Lower leg skin (tissue), 4 donors: ENCODE measurements at places on chromosomes 12 and 14.

DNA sequence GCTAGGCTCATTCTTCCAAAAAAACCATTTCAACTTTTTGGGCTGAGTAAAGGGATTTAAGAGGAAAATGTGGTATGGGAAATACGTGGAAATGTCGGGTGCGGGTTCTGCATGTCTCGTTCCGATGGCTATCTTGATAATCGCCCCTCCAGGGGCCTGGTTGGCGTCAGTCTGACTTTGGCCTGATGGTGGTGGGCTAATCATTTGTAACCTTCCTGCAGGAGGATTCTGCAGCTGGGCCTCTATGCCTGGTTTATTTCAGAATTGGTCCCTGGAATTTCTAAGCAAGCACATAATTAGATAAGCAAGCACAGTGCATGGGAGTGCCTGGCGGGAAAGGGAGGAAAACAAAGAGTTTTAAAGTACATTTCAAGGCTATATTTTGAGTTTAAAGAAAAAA, 14.8 kb upstream of the SLC4A8 start:
- no peak for DNase-seq

DNA sequence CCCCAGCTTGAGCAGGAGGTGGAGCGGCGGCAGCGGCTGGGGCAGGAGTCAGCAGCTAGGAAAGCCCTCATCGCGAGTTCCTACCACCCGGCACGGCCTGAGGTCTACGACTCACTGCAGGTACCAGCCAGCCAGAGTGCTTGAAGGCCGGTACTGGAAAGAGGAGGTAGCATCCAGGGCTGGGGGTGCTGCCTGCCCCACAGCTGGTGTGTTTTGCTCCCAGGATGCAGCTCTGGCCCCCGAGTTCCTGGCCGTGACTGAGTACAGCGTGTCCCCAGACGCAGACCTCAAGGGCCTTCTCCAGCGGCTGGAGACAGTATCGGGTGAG, 1.6 kb downstream of the OGFOD2 start:
- DNase-seq = no peak

GRCh38 chr12:569803-570434, 93.3 kb downstream of the NINJ2 start:
- peak; percentile 97 for DNase-seq

DNA sequence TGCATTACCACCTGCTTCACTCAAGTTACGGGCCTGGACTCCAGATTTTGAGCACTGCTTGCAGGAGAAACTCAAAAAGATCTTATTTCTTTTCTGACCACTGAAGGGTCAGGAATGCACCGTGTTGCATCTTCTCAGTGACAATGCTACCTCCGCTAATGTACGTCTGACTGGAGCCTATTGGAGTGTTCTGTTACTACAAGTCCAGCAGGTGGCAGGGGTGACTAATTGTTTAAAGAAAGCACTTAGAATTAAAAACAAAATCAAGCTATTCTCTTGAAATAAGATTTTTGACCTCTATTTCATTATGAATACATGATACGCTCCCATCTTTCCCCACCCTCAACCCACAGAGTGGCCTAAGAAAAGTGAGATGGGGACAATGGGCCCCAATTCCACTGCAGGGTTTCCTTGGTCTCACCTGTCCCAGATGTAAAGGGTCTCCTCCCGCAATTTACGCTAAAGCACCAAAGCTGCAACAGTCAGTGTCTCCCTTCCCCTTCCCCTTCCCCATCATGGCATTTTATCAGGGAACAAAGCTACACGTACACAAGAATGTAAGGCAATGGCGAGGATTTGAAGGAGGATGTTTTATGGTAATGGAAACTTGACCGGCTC, 2.2 kb downstream of the TBPL2 start:
- no peak for DNase-seq

DNA sequence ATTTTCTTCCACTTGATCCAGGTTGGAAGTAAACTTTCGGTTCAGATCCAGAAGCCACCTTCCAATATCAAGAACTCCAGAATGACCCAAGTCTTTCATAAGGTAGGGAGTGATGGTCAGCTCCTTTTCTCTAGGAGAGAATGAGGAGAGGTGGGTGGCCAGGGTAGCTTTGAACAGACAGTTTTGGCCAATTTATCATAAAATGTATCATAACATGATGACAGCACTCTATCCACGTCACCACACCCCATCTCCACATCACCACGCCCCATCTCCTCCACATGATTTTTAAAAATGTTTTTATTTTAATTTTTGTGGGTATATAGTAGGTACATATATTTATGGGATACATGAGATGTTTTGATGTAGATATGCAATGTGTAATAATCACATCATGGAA, 26.9 kb downstream of the DYRK4 start:
- DNase-seq = no peak

DNA sequence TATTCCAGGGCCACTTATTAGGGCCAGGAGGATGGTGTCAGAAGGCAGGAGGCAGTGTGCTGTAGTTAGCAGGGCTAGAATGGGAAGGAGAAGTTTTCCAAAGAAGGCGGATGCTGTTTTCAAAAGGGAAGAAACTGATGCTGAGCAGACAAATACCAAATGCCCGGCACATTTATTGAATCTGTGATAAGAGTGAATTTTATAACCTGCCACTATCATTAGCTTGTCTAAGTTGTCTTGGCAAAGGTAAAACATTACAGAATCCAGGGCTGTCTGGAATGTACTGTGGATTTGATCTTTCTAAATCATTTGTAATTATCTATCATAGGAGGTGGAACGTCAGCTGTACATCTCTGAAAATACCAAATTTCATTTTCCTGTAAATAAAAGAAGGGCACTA, 40.8 kb downstream of the NDUFA12 start:
- no peak for DNase-seq

DNA sequence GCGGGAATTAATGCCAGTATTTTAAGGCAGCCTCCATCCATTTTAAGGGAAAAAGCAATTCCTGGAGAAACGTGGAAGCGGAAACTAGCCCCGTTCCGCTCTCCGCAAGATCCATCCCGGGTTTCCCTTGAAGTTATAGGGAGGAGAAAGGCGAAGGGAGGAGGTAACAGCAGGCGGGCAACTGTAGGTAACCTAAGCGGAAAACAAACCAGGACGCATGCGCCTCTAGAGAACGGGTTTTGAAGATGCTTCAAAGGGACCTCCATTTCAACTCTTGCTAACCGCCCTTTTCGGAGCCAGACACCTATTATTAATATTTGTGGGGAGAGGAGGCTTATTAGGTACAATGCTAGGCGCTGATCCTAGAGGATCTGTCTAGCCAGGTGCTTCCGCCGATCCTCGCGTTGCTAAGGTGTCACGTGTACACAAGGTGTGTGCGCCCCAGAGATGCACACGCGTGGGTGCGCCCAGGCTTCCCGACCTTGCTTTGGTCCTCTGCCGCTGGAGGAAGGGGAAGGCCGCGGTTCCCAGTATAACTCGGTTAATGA, 6.2 kb downstream of the TBX5 start:
- no peak for DNase-seq

DNA sequence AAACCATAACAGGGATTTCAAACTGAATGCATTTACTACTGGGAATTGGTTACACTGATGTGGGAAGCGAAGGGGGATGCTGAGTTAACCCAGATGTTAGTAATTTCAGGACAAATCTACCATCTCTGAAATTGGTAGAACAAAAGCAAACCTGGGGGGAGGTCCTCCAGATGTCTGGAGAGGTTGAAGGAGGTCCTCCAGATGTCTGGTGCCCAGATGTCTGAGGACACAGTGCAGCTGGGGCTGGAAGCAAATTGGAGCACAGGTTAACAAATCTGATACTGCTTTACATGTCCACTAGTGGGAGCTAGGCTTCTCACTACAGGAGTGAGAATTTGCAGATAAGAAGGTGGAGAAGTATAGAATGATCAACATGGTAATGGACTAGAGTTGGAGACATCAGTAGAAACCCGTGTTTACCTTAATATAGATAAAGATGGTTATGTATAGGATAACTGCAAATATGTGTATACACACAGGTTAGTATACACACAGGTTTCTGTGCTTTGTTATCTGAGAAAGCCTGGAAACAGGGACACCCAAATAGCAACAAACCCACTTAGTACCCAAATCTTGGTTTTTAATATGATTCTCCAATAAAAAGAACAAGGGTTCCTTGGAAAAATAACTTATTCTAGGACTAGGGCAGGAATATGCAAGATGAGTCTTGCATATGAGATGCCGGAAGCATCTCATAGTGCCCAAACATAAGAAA, 162.5 kb downstream of the C12orf50 start:
- no peak for DNase-seq

DNA sequence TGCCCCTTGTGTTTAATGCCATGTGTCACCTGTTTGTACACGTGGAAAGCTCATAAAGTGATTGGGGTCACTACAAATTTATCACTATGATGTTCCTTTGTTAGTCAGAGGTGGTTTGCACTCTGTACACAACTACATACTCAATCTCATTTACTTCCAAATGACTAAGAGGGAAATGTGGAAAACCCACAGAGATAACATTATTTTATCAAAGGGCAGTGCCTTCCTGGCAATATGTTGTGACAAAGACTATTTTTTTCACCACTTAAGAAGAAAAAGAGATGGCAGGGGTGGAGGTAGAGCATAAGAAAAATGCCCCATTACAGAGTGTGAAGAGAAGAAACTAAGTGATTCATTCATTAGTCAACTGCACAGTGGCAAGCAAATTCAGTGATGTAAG, 1064.1 kb upstream of the FLRT2 start:
- no peak for DNase-seq

DNA sequence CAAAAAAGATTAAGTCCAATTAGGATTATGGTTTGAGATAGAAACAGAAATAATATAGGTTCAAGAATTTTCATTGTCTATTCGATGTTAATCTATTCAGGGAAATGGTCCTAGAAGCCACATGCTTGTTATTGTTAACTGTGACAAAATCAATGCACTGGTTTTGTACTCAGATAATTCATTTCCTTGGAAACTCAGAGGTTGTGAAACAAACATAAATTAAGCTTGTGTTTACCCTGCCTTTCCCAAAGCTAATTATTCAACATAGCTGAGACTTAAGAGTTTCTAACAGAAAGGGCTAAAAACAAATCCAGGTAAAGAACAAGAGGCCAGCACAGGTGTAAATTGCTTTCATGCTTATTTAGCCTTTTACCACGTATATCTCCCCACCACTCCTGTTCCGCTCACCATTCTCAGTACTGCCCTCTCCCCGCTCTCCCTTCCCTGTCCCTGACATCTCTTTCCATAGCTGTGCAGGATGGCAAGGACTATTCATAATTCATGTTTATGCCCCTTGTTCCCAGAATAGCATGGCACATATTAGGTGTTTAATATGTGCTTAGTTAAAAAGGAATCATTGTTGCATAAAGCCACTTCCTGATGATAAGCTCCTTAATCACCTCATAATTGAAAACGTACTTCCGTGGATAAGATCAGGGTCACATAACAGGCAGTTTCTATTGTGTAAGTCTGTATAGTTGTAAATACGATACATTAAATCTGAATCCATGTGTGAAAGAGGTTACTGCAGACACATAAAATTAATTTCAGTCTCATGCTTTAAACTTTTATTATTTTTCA, 131.8 kb upstream of the USP15 start:
- no peak for DNase-seq

GRCh38 chr12:89977405-89978085, 268.9 kb upstream of the ATP2B1 start:
- no peak for DNase-seq

DNA sequence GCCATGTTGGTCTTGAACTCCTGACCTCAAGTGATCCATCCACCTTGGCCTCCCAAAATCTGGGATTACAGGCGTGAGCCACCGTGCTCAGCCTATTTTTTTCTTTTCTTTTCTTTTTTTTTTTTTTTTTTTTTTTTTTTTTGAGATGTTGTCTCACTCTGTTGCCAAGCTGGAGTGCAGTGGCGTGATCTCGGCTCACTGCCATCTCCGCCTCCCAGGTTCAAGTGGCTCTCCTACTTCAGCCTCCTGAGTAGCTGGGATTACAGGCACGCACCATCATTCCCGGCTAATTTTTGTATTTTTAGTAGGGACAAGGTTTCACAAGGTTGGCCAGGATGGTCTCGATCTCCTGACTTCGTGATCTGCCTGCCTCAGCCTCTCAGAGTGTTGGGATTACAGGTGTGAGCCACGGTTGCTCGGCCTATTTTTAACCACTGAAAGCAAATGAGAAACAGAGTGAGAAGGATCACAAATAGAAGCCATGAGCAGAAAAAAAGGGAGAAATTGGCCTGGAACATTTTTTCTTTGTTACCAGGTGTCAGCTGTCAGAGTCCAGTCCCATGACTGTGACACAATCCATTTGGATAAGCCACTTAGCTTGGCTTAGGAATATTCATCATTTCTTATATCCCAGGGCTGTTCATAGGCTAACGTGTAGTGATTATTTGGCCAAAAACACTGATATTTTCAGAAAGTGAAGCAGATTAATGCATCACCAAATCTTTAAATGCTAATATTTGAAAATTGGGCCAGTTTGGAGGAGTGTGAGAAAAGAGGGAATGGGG, 7.9 kb upstream of the NFKBIA start:
- DNase-seq = no peak
